ENCODE measurements at places on chromosomes 3 and 15. TPM values are rescaled to one million over a fixed set of nuclear protein-coding genes. Genes with fewer than 3 reads are reported as not detected.

DNA sequence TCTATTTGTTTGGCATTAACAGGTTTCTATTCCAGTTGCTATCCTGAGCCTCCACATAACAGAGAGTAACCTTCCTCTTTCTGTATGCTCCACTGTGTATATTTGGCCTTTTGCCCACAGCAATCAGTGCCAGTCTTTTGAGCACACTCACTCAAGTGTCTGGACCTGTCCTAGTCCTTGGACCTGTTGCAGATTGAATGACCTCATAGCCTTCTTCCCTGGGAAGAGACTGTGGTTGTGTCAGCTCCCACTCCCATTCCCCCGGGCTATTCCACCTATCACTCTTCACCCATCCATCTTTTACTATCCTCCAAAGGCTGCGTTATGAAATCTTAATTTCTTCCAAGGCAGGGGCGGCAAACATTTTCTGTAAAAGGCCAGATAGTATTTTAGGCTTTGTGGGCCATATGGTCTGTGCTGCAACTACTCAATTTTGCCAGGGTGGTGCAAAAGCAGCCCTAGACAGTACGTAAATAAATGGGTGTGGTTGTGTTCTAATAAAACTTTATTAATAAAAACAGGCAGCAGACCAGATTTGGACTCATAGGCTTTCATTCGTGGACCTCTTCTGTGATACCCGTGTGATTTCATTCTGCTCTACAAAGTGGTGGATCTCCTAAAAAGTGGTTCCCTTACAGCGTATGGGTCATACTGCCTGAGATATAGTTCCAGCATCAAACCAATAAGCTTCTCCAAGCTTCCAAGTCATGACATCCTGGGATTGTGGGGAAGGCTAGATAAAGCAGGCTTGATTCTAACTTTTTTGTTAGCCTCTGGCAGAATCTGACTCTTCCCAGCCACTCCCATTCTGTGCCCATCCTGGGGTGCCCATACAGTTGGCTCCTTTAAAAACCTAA is 57.4 kb downstream of the CDAN1 start:
- H3K36me3 ChIP-seq, result no peaks in the 10 kb centered on the region
- no peak overlapping the region for H3K27ac ChIP-seq
- H3K27me3 ChIP-seq, result no peaks in the 10 kb centered on the region
- H3K4me3 ChIP-seq, result no peak overlapping the region
- H3K4me1 ChIP-seq, result no peaks in the 10 kb centered on the region

DNA sequence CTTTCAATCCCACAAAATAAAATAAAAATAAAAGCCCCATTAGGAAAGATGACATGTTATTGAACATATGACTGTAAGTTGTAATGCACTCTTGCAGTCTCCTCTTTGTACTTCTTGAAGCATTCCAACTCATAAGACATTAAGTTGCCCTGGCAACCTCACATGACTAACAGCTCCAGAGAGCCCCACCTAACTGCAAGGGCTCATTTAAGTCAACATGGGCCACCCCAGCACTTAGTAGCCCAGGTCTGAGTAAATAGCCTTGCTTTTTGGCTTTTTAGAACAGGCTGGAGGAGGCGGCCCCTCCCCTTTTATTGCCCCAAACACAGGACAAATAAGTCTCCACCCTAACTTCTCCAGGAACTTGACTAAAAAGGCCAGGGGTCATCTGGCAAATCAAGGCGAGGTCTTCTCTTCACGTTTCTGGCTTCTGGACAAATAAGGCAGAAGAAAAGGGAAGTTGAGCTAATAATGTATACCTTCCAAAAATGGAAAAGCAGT is 135.1 kb downstream of the TMCO5A start:
- no peaks in the 10 kb centered on the region for H3K36me3 ChIP-seq
- H3K4me1 ChIP-seq, result peaks cover 69% of the 10 kb centered on the region
- H3K27me3 ChIP-seq, result peaks cover 17% of the 10 kb centered on the region
- H3K27ac ChIP-seq, result peak overlapping the region; percentile 42

DNA sequence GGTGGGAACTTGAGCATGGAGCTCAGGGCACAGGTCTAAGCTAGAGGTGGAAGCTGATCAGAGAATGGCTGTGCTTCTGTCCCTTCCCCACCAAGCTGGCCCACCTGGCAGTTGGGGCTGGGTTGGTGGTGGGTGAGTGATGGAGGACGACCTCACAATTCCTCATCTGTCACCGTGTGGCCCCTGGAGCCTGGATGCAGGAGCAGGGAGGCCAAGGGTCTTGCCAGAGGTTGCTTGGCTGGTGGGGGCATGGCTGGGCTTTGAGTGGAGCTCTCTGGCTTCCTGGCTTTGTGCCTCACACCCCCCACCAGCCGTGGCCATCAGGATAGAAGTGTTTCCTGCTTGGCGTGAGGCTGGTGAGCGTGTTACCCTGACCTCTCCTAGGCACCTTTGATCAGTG is 36.0 kb downstream of the FBLN2 start:
- no peak overlapping the region for H3K4me3 ChIP-seq
- no peak for DNase-seq
- no peaks in the 10 kb centered on the region for H3K36me3 ChIP-seq
- H3K27ac ChIP-seq, result no peak overlapping the region
- no peaks in the 10 kb centered on the region for H3K27me3 ChIP-seq

GRCh38 chr3:73626106-73626505 is 1.4 kb upstream of the PDZRN3 start:
- peak; percentile 9 for DNase-seq
- no peak overlapping the region for H3K4me3 ChIP-seq
- H3K27ac ChIP-seq, result no peak overlapping the region
- peaks cover 22% of the 10 kb centered on the region for H3K4me1 ChIP-seq
- no peaks in the 10 kb centered on the region for H3K36me3 ChIP-seq

Gene MAP4
- 54.6 TPM for total RNA-seq

GRCh38 chr3:13132281-13132680 is 59.1 kb upstream of the IQSEC1 start:
- no peaks in the 10 kb centered on the region for H3K4me1 ChIP-seq
- H3K27ac ChIP-seq, result no peak overlapping the region
- H3K27me3 ChIP-seq, result no peaks in the 10 kb centered on the region
- no peaks in the 10 kb centered on the region for H3K36me3 ChIP-seq
- DNase-seq, result no peak

- H3K4me3 ChIP-seq, result no peak overlapping the region
- H3K27me3 ChIP-seq, result no peaks in the 10 kb centered on the region
- peaks cover 37% of the 10 kb centered on the region for H3K4me1 ChIP-seq
- DNase-seq, result peak; percentile 55
These were observed 44.5 kb upstream of the BOC start for GRCh38 chr3:113166719-113167492.

- H3K4me1 ChIP-seq, result peaks cover 20% of the 10 kb centered on the region
- H3K27ac ChIP-seq, result no peak overlapping the region
- peak; percentile 73 for DNase-seq
- no peak overlapping the region for H3K4me3 ChIP-seq
- no peaks in the 10 kb centered on the region for H3K27me3 ChIP-seq
These were observed 34.3 kb downstream of the MCF2L2 start for GRCh38 chr3:183394150-183394549.

Gene PATL2
- total RNA-seq, result not detected

Gene SNX22
- 6.4 TPM for total RNA-seq

DNA sequence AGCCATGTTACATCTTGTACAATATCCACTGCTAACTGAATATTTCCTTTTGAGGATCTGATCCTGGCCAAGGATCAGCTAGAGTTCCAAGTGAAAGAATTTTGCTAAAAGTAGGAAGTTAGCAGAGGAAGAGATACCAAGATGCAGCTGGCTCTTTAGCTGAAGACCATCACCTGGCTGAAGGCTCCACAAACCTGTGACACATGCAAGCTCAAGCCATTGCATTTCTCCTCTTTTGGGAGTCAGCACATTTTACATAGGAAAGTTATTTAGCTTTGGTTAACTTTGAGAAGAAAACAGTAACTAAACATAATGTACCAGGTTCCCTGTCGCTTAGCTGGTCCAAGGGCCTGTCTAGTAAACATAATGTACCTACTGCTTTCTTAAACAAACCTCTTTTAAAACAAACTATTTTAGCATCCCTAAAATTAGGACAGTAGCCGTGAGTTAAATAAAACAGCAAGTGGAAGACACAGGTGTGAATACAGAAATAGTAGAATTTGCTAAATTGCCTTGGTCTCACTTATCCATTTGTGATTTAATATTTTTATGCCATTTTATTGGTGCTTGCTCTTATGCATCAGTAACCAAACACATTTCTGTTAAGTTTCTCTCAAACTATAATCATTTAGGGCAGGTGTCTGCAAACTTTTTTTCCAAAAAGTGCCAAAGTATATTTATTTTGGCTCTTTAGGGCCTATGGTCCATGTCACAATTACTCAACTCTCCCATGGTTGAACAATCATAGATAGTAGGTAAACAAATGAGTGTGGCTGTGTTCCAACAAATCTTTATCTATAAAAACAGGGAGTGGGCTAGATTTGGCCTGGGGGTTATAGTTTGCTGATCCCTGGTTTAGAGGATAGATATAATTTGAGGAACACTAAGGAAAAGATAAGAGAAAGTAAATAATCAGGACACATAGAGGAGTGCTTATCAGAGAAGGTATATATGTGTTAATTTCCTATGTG is 11.2 kb downstream of the GCSAM start:
- no peak overlapping the region for H3K4me3 ChIP-seq
- DNase-seq, result no peak
- peaks cover 41% of the 10 kb centered on the region for H3K4me1 ChIP-seq

GRCh38 chr3:106206146-106206545 is 337.3 kb upstream of the CBLB start:
- H3K36me3 ChIP-seq, result no peaks in the 10 kb centered on the region
- no peak overlapping the region for H3K4me3 ChIP-seq
- H3K27me3 ChIP-seq, result no peaks in the 10 kb centered on the region
- no peak for DNase-seq

GRCh38 chr3:124993466-124993865 is 58.9 kb upstream of the MUC13 start:
- DNase-seq, result no peak
- H3K27me3 ChIP-seq, result no peaks in the 10 kb centered on the region
- H3K36me3 ChIP-seq, result peaks cover 10% of the 10 kb centered on the region
- no peak overlapping the region for H3K27ac ChIP-seq
- H3K4me1 ChIP-seq, result peaks cover 18% of the 10 kb centered on the region
- H3K4me3 ChIP-seq, result no peak overlapping the region

DNA sequence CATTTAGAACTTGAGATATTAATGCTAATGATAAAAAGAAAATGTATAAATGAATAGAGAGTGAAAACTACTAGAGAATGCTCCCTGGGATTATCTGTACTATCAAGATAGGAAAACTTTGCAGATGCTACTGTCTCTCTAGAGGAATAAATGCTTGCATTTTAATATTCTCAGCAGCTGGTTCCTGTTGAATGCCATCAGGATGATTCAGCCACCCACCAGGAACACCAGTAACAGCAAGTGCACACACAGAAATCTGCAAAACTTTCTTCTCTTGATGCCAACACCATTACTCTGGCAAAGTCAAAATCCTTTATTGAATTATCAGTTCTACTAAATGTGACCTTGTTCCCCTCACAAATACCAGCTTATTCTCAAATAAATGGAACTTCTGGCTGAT is 148.4 kb downstream of the TIGIT start:
- H3K4me3 ChIP-seq, result no peak overlapping the region
- peaks cover 4% of the 10 kb centered on the region for H3K4me1 ChIP-seq
- no peak for DNase-seq
- no peaks in the 10 kb centered on the region for H3K36me3 ChIP-seq
- no peak overlapping the region for H3K27ac ChIP-seq

DNA sequence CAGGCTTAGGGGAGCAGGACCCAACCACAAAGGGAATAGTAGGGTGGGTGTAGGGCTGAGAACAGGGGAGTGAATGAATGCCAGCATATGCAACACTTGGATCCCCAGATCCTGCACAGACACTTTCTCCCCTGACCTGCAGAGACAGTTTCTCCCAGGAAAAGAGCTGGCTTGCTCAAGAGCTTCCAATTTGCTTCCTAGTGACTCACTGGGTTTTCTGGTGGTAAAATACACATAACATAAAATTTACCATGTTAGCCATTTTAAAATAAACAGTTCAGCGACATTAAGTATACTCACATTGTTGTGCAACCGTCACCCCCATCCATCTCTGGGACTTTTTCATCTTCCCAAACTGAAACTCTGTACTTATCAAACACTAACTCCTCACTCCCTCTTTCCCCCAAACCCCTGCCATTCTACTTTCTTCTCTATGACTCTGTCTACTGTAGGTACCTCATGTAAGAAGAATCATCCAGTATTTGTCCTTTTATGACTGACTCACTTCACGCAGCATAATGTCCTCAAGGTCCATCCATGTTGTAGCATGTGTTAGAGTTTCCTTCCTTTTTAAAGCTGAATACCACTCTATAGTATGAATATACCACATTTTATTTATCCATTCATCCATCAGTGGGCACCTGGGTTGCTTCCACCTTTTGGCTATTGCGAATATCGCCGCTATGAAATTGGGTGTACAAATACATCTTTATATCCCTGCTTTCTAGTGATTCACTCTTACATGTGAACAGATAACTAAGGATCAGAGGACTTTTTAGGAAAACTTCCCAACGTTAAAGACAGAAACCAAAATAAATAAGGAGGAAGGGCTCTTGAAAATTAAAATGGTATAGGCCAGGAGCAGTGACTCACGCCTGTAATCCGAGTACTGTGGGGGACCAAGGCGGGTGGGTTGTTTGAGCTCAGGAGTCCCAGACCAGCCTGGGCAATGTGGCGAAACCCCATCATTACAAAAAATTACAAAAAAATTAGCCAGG is 95.6 kb upstream of the TJP1 start:
- no peak overlapping the region for H3K4me3 ChIP-seq
- H3K4me1 ChIP-seq, result peaks cover 9% of the 10 kb centered on the region

- H3K27ac ChIP-seq, result no peak overlapping the region
- no peak overlapping the region for H3K4me3 ChIP-seq
- H3K4me1 ChIP-seq, result peaks cover 6% of the 10 kb centered on the region
- no peak for DNase-seq
- H3K36me3 ChIP-seq, result no peaks in the 10 kb centered on the region
- no peaks in the 10 kb centered on the region for H3K27me3 ChIP-seq
These were observed 302.9 kb downstream of the TLE3 start for GRCh38 chr15:69794645-69795469.

DNA sequence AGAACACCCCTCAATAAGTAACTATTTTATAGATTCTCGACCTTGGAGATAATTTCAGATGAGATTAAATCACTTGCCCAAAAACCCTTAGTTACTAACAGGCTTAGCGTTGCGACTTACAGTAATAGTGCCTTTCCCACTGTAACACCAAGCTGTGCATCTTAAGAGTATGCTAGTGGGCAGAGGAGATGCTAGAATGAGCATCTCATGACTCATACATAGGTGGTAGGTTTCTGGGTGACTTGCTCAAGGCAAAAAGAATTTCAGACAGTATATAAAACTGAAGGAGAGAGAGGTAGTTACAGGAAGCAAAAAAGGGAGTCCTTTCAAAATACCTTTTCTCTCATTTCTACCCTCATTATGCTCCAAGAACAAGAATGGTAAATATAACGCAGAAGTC is 3.9 kb downstream of the KATNBL1 start:
- no peak overlapping the region for H3K27ac ChIP-seq
- H3K4me1 ChIP-seq, result peaks cover 6% of the 10 kb centered on the region
- H3K36me3 ChIP-seq, result no peaks in the 10 kb centered on the region

- no peaks in the 10 kb centered on the region for H3K27me3 ChIP-seq
- H3K27ac ChIP-seq, result no peak overlapping the region
- H3K4me1 ChIP-seq, result no peaks in the 10 kb centered on the region
- no peaks in the 10 kb centered on the region for H3K36me3 ChIP-seq
- no peak overlapping the region for H3K4me3 ChIP-seq
These were observed 144.2 kb upstream of the SNTN start for GRCh38 chr3:63508305-63508704.

Gene ANKRD34C
- not detected for total RNA-seq

Data from neural progenitor cell (in vitro differentiated cells).